ENCODE measurements at places on chromosomes 2 and 18.

DNA sequence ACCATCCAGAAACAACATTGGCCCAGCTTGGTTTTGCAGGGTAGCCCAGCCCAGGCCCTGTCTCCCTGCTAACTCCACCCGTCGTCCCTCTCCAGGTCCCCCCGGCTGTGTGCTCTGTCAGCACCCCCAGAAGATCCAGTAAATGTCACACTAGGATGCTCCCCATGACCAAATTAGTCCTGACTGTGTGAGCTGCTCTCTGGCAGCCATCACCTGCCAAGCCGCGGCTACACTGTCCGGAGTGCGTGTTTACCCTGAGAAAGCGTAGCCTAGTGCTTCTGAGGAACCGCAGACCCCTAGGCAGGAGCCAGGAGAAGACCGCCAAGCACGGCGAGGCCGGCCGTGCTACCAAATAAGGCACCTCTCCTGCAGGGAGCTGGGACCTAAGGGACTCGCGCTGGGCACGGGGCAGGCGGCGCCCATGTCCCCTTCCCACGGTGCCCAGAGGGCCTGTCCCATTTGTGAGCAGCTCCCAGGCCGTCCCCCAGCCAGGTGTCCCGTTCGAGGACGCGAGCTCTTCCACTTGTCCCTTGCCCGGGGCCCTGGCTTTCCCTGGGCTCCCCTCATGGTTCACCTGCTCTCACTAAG, 849.9 kb downstream of the RNF144A start:
- DNase-seq: no peak

DNA sequence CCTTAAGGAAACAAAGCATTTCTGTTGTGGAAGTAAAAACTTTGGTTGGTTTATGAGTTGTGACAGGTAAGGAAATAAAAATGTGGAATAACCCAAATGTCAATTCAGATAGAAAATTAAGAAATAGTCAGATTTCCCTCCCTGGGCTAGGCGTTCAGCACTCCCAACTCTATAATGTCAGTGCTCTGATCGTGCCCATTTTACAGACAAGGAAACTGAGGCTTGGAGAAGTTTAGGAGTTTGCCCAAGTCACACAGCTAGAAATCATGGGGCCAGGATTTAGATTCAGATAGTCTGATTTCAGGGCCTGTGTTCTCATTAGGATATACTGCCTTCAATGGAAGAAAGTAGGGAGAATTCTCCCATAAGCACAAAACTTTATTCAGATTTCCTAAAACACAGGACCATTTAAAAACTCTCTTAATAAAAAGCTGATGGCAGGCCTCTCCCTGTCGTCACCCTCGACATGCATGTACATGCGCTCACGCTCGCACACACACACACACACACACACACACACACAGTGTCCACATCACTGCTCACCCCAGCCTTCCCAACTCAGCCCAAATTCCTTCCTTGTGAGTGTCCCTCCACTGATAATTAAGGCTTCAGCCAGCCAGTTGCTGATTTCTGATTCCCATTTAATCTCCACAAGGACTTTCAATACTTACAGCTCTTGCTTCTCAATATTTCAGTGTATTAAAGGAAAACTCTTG, 49.1 kb upstream of the SLC14A2 start:
- DNase-seq: no peak

GRCh38 chr2:8710951-8711350, 29.1 kb downstream of the ID2 start:
- DNase-seq: no peak

DNA sequence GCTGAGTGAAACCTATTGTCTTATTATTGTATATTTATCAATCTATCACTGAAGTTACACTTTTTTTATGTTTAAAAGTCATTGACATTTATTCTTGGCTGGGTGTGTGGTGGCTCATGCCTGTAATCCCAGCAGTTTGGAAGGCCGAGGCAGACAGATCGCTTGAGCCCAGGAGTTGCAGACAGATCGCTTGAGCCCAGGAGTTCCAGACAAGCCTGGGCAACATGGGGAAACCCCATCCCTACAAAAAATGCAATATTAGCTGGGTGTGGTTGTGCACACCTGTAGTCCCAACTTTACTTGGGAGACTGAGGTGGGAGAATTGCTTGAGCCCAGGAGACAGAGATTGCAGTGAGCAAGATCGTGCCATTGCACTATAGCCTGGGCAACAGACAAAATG, 97.8 kb downstream of the EPC2 start:
- DNase-seq: no peak

- no peak for DNase-seq
Observed at GRCh38 chr18:24915547-24915946, 436.4 kb downstream of the ZNF521 start.

DNA sequence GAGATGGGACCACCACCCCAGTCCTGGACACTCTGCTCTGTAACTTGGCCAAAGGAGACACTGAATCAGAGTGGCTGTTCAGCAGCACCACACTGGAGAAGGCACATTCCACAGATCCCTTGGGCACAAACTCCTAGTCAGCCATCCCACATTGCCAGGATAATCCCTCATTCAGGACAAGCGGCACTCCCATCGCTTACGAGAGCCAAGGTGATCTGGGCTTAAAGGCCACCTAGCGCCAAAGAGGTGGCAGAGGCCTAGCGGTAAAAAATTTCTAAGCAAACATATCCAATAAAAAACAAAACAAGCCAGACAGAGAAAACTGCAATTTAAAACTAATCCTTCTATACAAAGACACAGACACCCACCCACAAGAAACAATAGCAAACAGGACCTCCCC, 62.2 kb downstream of the EPB41L3 start:
- no peak for DNase-seq

- DNase-seq: no peak
Observed at GRCh38 chr2:134774786-134775641, 56.2 kb upstream of the TMEM163 start.

DNA sequence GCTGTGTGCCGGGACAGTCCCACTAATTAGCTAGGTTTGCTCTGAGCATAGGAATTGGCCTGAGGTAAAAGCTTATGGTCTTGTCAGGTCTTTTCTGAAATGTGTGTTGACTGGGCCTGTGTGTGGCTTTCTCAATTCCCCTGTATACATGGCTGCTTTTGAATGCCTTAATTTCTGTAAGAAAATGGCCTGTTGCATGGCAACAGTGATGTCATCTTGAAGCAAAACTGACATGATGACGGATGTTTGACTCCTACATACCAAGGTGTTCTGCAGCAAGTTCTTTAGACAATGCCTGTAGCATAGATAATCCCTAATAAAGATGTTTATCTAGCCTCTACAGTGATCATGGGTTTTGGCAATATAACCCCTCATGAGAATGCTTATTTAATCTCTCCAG, 198.5 kb downstream of the OTX1 start:
- DNase-seq: no peak

DNA sequence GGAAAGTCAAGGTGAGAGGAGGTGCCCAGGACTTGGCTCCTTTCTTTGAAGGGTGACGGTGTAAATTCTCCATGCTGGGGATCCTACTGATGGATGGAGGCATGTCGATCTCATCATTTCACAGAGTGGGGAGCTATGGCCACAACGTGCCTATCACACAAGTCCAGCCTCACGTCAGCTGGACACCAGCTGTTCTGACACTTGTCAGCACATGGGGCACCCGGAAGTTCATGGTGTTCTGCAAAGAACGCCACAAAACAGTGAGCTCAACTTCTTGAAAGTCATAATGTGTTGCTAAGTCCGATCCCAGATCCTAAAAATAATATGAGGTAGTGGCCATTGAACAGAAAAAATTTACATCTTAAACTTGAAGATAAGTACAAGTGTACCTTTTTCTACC, 12.3 kb downstream of the PAX8 start:
- DNase-seq: no peak

GRCh38 chr2:37771600-37772088, 100.2 kb upstream of the CDC42EP3 start:
- DNase-seq: no peak

- DNase-seq: no peak
Observed at GRCh38 chr2:28662044-28662443, 89.6 kb upstream of the PPP1CB start.

GRCh38 chr18:76505614-76506013, 10.6 kb upstream of the ZNF516 start:
- no peak for DNase-seq

DNA sequence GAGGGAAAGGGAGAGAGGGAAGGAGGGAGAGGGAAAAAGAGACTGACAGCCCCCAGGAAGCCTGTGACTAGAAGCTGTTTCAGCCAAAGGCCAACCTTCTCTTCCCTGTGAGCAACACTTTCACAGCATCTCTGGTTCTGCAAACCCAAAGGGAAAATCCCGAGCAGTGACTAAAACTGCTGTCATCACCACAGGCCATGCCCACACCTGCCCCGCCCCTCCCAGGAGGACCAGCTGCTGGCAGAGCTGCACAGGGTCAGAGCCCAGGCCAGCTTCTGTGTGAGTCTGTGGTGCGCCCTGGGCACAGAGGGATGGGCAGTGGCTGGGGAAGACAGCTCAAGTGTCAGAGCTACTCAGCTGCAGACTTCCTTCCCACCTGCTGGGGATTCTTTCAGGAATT, 64.9 kb upstream of the OTOS start:
- DNase-seq: no peak

DNA sequence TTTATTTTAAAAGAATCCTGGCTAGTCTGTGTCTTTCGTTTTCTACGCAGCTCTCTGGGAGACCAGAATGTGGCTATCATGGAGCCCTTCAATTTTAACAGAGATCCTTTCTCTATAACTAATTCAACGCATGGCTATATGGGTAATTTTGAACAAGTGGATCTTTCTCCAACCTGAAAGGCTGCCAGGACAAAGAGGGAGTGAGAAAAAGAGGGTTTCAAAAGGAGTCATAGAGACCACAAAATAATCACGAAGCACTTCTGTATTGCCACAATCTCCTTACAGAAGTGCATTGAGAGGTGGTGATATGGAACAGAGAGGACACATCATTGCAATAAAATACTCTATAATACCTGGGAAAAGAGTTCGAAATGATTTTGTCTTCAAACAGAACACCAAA, 21.7 kb upstream of the CDH2 start:
- no peak for DNase-seq

DNA sequence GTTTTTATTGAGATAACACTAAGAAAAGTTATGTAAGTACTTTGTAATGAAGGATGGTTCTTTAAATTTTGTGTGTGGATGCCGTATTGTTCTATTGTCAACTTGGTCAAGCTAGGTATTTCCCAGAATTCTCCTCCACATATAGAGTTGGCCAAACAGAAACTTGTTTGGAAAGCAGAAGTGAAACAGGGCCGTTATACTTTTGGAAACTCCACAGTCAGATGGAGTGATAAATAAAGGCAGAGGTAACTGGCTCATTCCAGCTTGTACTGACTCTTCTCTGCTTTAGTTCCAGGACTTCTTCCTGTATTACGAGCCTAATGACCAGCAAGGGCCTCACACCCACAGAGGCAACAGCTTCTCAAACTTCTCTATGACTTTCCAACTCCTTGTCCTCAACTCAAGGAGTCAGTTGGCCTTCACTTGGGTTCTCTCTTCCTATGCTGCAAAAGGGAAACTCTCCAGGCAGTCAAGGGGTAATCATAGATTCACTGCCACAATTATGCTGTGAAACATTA, 16.4 kb upstream of the STARD7 start:
- peak; percentile 6 for DNase-seq

- DNase-seq: no peak
Observed at GRCh38 chr2:239935789-239936758, 89.1 kb downstream of the NDUFA10 start.

GRCh38 chr2:88903749-88904353, 212.4 kb downstream of the RPIA start:
- DNase-seq: no peak

GRCh38 chr2:39281391-39281790, 37.6 kb upstream of the CDKL4 start:
- no peak for DNase-seq

- DNase-seq: no peak
Observed at GRCh38 chr2:217966423-217967070, 36.2 kb downstream of the TNS1 start.

DNA sequence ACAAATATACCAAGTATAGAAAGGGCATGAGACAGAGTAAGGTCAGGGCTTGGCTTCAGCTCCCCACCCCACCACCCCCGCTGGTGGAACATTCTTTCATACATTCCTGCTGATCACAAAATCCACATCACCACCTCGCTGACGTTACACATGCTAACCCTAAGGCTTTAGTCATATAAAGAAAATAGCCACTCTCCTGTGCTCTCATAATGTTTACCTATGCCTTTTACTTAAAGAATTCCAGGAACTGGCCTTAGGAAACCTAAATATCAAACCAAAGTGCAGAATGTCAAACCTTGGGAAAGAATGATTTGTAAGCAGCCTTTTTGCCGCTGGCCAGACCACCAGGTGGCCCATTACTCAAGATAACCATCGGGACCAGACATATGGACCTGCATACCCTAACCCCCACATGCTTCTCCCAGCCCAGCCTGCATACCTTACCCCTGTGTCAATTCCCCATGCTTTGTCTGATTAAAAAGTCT, 136.3 kb upstream of the SLC39A10 start:
- DNase-seq: no peak
